ENCODE measurements at places on chromosomes 3 and 15. TPM values are rescaled to one million over a fixed set of nuclear protein-coding genes. Genes with fewer than 3 reads are reported as not detected.

LRRC2 gene
- 1.4 TPM for total RNA-seq

RTF1 gene
- total RNA-seq = 27.5 TPM

GOLGA6A gene
- total RNA-seq = not detected

CCR5 gene
- total RNA-seq = not detected

DZIP1L gene
- total RNA-seq = 20.8 TPM

CPA3 gene
- not detected for total RNA-seq

GOLGA6B gene
- not detected for total RNA-seq

CERS3 gene
- total RNA-seq = not detected

RPL39L gene
- 23.9 TPM for total RNA-seq

DNAH12 gene
- total RNA-seq = 0.14 TPM

DIS3L gene
- total RNA-seq = 16.4 TPM

TMIE gene
- 0.22 TPM for total RNA-seq

TLNRD1 gene
- total RNA-seq = 18.6 TPM

ZBBX gene
- not detected for total RNA-seq

ALAS1 gene
- total RNA-seq = 69.8 TPM
